ENCODE measurements at places on chromosomes 4 and X.

- peaks cover 18% of the 10 kb centered on the region for H3K4me1 ChIP-seq
- DNase-seq = no peak
- H3K36me3 ChIP-seq = no peaks in the 10 kb centered on the region
- H3K27me3 ChIP-seq = no peaks in the 10 kb centered on the region
- H3K27ac ChIP-seq = no peak overlapping the region
Measured at GRCh38 chr4:152784490-152785350, 5.0 kb downstream of the ARFIP1 start.

GRCh38 chr4:37757761-37758160 lies 68.7 kb upstream of the PGM2 start:
- H3K27ac ChIP-seq = no peak overlapping the region
- no peaks in the 10 kb centered on the region for H3K36me3 ChIP-seq
- no peaks in the 10 kb centered on the region for H3K27me3 ChIP-seq
- DNase-seq = no peak
- H3K4me3 ChIP-seq = no peak overlapping the region

DNA sequence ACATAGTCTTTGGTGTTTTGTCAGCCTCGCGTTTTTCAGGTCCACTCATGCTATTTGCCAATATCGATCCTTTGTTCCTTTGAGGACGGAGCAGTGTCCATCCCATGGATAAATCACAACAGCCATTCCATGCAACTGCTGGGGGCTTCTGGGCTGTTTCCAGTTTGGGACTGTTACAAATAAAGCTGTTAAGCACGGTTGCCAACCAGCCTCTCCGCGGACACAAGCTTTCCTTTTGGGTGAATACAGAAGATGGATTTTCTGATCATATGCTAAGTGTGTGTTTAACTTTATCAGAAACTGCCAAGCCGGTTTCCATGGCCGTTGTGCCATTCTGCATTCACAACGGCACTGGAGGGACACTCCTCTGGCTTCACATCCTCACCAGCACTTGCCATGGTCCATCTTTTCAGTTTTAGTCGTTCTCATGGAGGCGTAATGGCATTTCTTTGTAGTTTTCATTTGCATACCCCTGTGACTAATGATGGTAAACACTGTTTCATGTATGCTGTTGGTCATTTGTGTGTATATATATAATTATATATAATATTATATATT lies 67.8 kb downstream of the ABLIM2 start:
- H3K27ac ChIP-seq = no peak overlapping the region
- no peaks in the 10 kb centered on the region for H3K36me3 ChIP-seq
- H3K4me1 ChIP-seq = no peaks in the 10 kb centered on the region
- H3K27me3 ChIP-seq = no peaks in the 10 kb centered on the region
- no peak for DNase-seq

GRCh38 chr4:71333960-71334359 lies 4.9 kb upstream of the SLC4A4 start:
- H3K27me3 ChIP-seq = no peaks in the 10 kb centered on the region
- no peak overlapping the region for H3K4me3 ChIP-seq
- H3K36me3 ChIP-seq = no peaks in the 10 kb centered on the region

DNA sequence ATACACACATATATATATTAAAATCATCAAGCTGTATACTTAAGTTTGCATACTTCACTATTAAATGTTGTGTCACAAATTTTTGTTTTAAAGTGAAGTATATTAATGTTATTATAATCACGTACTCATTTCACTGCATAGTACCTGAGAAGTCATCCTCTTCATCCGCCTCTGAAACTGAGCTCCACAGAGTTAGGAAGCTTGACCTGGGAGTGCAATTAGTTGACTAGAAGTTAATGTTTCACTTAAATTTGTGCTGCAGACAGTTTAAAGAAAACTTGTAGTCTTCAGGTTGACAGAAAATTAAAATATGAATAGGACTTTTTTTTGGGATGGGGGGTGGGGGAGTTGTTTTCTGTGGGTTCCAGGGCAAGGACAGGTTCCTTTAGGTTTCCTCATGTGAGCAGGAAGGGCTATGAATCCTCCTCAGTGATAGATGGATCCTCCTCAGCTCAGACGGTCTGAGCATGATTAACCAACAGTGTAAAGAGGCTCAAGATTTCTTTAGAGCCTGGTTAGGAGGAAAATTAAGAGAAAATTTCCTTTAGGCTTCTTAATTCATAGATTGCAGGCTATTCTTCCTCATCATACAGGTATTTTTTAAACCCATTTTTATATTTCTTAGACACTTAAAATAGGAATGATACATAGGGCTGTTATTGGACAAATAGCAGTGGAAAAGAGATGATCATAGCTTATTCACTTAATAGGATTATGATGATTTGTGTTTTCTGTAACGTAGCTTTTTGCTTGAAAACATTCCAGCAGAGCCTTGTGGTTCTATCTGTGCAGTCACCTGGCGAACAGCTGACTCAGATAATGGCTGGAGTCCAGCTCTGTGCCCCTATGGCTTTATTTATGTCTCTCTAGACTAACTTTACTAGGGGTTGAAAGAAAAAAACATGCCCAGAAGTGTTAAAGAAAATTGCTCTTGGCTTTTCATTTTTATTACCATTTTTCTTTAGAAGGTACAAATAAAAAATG lies 102.7 kb downstream of the SLC4A4 start:
- no peaks in the 10 kb centered on the region for H3K4me1 ChIP-seq
- H3K36me3 ChIP-seq = no peaks in the 10 kb centered on the region
- no peak for DNase-seq
- no peak overlapping the region for H3K4me3 ChIP-seq

- no peaks in the 10 kb centered on the region for H3K36me3 ChIP-seq
- DNase-seq = no peak
- no peak overlapping the region for H3K4me3 ChIP-seq
- H3K27me3 ChIP-seq = no peaks in the 10 kb centered on the region
- no peaks in the 10 kb centered on the region for H3K4me1 ChIP-seq
- no peak overlapping the region for H3K27ac ChIP-seq
Measured at GRCh38 chrX:26219351-26219750, 3.4 kb downstream of the MAGEB5 start.

- H3K4me1 ChIP-seq = no peaks in the 10 kb centered on the region
- no peaks in the 10 kb centered on the region for H3K36me3 ChIP-seq
- no peak overlapping the region for H3K27ac ChIP-seq
- no peak overlapping the region for H3K4me3 ChIP-seq
- H3K27me3 ChIP-seq = no peaks in the 10 kb centered on the region
- DNase-seq = no peak
Measured at GRCh38 chrX:45788315-45788714, 587.6 kb upstream of the DIPK2B start.

- H3K4me3 ChIP-seq = no peak overlapping the region
- no peaks in the 10 kb centered on the region for H3K36me3 ChIP-seq
- H3K27me3 ChIP-seq = no peaks in the 10 kb centered on the region
- no peak overlapping the region for H3K27ac ChIP-seq
- no peak for DNase-seq
Measured at GRCh38 chr4:133440404-133440803, 291.3 kb downstream of the PCDH10 start.

DNA sequence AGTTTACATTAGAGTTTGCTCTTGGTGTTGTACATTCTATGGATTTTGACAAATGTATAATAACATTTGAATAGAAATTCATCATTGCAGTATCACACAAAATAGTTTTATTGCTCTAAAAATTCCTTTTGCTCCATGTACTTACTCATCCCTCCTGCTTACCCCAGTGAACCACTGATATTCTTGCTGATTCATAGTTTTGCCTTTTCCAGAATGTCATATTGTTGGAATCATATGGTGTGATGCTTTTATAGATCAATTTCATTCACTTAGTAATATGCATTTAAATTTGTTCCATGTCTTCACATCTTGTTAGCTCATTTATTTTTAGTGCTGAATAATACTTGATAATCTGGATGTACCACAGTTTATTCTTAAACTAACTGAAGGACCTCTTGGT lies 1593.2 kb downstream of the C4orf33 start:
- H3K27ac ChIP-seq = no peak overlapping the region
- no peaks in the 10 kb centered on the region for H3K27me3 ChIP-seq
- no peaks in the 10 kb centered on the region for H3K36me3 ChIP-seq

DNA sequence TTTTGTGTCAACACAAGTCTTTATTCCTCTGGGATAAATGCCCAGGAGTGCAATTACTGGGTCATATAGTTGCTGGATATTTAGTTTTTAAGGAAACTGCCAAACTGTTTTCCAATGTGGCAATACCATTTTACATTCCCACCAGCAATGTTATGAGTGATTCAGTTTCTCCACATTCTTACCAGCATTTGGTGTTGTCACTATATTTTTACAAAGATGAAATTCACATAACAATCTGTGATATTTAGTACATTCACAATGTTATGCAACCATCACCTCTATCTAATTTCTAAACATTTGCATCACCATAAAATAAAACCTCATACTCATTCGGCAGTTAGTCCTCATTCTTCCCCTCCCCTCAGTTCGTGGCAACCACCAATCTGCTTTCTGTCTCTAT lies 75.0 kb downstream of the MAMLD1 start:
- no peak for DNase-seq
- no peaks in the 10 kb centered on the region for H3K4me1 ChIP-seq
- no peaks in the 10 kb centered on the region for H3K36me3 ChIP-seq

DNA sequence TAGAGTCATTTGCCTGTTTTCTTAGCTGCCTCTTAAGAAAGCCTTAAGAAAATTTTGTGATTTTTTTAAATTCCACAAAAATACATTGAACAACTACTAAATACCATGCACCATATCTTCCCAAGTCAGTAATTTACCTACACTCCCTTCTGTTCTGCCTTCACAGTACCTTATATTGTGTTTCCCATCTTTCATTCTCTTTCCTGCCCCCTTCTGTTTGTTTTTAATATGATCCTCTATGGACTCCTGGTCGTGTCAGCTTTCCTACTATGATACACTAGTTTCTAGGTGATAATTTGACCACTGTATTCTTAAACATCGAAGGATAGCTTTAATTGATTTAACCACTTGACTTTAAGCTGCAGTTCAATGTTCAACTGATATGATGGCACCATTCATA lies 297.7 kb upstream of the HAND2 start:
- H3K27me3 ChIP-seq = no peaks in the 10 kb centered on the region
- DNase-seq = no peak
- no peaks in the 10 kb centered on the region for H3K4me1 ChIP-seq
- no peak overlapping the region for H3K27ac ChIP-seq

- no peaks in the 10 kb centered on the region for H3K36me3 ChIP-seq
- DNase-seq = no peak
- H3K27ac ChIP-seq = no peak overlapping the region
- no peak overlapping the region for H3K4me3 ChIP-seq
- no peaks in the 10 kb centered on the region for H3K4me1 ChIP-seq
- no peaks in the 10 kb centered on the region for H3K27me3 ChIP-seq
Measured at GRCh38 chr4:109155682-109156283, 146.7 kb downstream of the COL25A1 start.

DNA sequence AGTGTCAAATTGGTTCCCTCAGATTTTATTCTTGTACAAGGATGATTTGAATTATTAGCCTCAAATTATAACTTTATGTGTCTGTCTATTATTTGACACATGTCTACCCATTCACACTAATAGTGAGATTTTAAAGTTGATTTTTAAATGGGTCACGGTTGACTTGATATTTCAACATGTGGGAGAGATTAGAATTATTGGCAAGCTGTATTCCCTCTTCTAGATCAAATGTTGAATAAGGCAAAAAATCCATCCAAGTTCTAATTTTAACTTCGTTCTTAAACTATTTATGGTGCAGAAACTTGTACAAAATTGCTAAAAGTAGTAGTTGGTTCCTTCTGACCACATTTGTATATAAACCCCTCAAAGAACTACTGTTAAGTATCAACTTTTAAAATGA lies 1498.0 kb downstream of the STIM2 start:
- no peak overlapping the region for H3K27ac ChIP-seq
- no peaks in the 10 kb centered on the region for H3K27me3 ChIP-seq
- H3K36me3 ChIP-seq = no peaks in the 10 kb centered on the region
- no peak for DNase-seq
- no peaks in the 10 kb centered on the region for H3K4me1 ChIP-seq
- no peak overlapping the region for H3K4me3 ChIP-seq

DNA sequence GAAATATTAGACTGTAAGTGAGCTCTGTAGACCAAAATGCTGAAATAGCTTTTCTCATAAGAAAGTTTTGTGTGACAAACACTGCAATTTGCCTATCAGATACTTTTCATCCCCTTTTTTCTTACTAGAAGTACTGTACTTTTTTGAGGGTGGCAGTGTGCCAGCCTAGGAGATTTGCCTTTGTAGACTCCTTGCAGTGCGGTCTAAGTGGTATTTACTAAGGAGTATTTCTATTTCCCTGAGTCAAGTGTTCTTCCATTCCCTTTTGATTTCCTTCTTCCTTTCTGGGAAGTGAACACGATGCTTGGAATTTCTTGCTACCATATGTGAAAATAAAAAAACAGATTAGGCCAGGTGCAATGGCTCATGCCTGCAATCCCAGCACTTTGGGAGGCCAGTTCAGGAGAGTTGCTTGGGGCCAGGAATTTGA lies 34.6 kb downstream of the PDLIM5 start:
- H3K27ac ChIP-seq = no peak overlapping the region
- H3K27me3 ChIP-seq = no peaks in the 10 kb centered on the region
- H3K36me3 ChIP-seq = no peaks in the 10 kb centered on the region
- DNase-seq = no peak
- H3K4me1 ChIP-seq = no peaks in the 10 kb centered on the region

GRCh38 chr4:88674565-88674964 lies 23.1 kb downstream of the NAP1L5 start:
- H3K4me3 ChIP-seq = no peak overlapping the region
- no peak for DNase-seq
- no peaks in the 10 kb centered on the region for H3K4me1 ChIP-seq
- H3K27ac ChIP-seq = no peak overlapping the region

DNA sequence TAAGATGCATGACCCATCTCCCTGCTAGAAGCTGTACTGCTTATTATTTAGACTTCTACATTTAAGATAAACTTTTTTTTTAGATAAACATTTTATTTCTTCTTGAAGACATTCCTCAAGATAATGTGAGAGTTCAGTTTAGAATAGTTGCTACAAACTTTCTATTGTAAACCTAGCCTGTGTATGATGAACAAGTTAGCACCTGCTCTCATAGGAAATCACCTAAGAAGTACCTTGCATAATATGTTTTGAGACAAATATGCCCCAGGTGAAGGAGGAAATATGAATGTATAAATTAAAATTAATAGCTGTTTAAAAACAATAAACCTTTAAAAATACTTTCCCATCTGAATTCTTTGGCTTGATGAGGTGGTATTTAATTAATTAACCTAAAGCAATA lies 35.6 kb downstream of the RASGEF1B start:
- no peaks in the 10 kb centered on the region for H3K36me3 ChIP-seq
- DNase-seq = no peak
- H3K4me3 ChIP-seq = no peak overlapping the region

- H3K27ac ChIP-seq = no peak overlapping the region
- H3K4me3 ChIP-seq = no peak overlapping the region
- H3K4me1 ChIP-seq = no peaks in the 10 kb centered on the region
- no peaks in the 10 kb centered on the region for H3K27me3 ChIP-seq
- no peak for DNase-seq
- no peaks in the 10 kb centered on the region for H3K36me3 ChIP-seq
Measured at GRCh38 chrX:39753293-39753996, 344.3 kb downstream of the BCOR start.

- H3K27me3 ChIP-seq = no peaks in the 10 kb centered on the region
- no peaks in the 10 kb centered on the region for H3K36me3 ChIP-seq
- H3K4me1 ChIP-seq = no peaks in the 10 kb centered on the region
- H3K4me3 ChIP-seq = no peak overlapping the region
Measured at GRCh38 chrX:125108921-125109320, 210.8 kb upstream of the TEX13C start.

GRCh38 chr4:176840166-176840565 lies 47.4 kb upstream of the VEGFC start:
- H3K27me3 ChIP-seq = no peaks in the 10 kb centered on the region
- H3K36me3 ChIP-seq = no peaks in the 10 kb centered on the region
- no peak overlapping the region for H3K27ac ChIP-seq
- DNase-seq = no peak

- no peaks in the 10 kb centered on the region for H3K4me1 ChIP-seq
- H3K36me3 ChIP-seq = no peaks in the 10 kb centered on the region
- no peak for DNase-seq
- no peaks in the 10 kb centered on the region for H3K27me3 ChIP-seq
Measured at GRCh38 chr4:103664436-103665075, 55.2 kb downstream of the TACR3 start.

Measured in PC-9 (cell line).